ENCODE measurements at places on chromosomes 16 and 17.

GRCh38 chr17:58783380-58783779 is 27.7 kb downstream of the PPM1E start:
- no peak for DNase-seq

GRCh38 chr17:58388302-58389190 is 28.8 kb downstream of the RNF43 start:
- no peak for DNase-seq

GRCh38 chr17:75511610-75512575 is 3.4 kb downstream of the CASKIN2 start:
- DNase-seq = no peak

GRCh38 chr17:55641676-55642081 is 81.0 kb downstream of the TMEM100 start:
- no peak for DNase-seq

- DNase-seq = no peak
These were observed 66.6 kb downstream of the CNTNAP4 start for GRCh38 chr16:76343769-76344168.

GRCh38 chr16:26524846-26525245 is 541.9 kb upstream of the C16orf82 start:
- no peak for DNase-seq

DNA sequence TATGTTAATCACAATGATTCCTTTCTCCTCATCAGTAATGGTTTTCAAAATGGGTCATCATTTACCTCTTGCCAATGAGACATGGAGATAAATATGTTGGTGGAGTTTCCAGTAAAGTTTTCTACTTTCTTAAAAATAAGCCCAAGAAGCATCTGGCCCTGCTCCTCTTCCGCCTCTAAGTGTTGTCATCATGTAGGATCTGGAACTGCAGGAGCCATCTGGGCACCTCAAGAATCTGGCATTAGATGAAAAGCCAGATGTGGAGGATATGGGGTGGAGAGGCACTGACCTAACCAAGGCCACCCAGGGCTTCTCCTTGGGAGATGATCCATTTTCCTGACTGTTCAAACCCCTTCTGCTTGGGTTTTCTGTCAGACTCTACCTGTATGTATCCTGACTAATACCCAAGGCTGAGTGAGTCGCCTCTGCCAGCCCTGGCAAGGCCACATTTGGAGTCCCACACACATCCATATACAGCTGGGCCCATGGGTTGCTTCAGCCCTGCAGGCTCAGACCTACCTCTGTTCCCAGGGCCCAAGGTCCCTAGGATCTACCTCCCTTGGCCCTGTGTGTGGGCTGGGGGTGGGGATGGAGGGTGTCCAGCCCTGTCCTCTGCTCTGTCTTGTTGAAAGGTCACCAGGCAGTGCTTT is 24.6 kb downstream of the CCDC182 start:
- no peak for DNase-seq

DNA sequence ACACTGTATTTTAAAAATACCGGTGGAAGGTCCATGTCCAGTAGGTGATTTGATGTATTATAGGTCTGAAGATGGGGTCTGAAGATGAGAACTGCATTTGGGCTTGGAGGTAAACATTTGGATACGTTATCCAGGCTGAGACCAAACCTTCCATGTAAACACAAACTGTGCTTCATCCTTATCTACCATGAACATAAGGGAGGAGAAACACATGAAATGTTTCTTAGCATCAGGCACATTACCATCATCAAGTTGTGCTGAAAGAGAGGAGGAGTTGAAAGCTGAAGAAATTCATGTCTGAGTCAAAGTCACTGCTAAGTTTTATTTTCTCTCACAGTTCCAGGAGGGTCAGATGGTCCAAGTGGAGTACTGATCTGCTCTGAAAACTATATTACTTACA is 11.4 kb downstream of the SF3B3 start:
- no peak for DNase-seq

GRCh38 chr16:87580855-87581261 is 21.4 kb upstream of the JPH3 start:
- DNase-seq = no peak

DNA sequence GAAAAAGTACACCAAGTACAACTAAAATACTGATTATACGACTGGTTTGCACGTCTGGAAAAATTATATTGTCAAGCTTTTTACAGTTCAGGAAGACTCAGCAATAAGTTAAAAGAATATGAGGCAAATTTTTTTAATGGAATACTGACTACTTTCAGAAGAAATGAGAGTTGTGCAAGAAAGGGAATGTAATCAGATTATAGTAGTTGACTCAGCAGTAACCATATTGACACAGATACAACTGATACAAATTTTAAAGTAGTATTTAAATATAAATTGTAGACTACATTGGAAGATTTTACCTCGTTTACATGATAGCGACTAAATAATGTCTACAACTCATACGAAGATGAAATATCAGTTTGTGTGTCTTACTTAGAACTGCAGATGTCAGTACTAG is 16.7 kb downstream of the ASGR2 start:
- DNase-seq = no peak

DNA sequence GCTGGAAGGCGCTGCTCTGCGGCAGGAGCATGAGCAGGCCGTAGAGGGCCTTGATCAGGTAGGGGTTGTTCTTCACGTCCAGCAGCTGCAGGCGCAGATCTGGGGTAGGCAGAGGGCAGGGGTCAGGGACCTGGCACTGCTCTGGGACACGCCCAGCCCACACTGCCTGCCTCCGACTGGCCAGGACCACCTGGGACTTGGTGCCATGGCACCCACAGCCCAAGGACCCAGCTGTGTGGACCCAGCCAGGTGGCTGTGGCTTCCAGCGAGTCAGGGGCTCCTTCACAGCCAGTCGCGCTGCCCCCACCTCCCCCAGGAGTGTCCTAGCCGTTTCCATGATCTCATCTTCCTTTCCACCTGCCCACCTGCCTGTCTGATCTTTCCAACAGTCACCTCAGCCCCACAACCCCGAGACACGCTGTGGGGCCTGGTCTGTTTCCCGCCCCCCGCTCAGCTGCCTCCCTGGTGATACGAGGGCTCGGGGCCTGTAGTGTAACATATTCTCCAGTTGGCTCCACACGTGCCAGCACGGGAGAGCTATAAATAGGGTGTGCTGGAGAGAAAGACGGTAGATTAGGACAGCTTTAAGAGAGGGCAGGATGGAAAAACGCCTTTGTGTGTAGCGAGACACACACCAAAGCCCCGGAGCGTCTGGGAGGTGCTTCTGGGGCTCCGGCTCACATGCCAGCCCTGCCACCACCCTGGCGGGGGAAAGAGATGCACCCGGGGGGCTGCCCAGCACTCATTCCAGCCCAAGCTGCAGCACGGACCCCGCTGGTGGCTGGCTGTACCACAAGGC is 7.2 kb upstream of the MTSS2 start:
- DNase-seq = no peak

DNA sequence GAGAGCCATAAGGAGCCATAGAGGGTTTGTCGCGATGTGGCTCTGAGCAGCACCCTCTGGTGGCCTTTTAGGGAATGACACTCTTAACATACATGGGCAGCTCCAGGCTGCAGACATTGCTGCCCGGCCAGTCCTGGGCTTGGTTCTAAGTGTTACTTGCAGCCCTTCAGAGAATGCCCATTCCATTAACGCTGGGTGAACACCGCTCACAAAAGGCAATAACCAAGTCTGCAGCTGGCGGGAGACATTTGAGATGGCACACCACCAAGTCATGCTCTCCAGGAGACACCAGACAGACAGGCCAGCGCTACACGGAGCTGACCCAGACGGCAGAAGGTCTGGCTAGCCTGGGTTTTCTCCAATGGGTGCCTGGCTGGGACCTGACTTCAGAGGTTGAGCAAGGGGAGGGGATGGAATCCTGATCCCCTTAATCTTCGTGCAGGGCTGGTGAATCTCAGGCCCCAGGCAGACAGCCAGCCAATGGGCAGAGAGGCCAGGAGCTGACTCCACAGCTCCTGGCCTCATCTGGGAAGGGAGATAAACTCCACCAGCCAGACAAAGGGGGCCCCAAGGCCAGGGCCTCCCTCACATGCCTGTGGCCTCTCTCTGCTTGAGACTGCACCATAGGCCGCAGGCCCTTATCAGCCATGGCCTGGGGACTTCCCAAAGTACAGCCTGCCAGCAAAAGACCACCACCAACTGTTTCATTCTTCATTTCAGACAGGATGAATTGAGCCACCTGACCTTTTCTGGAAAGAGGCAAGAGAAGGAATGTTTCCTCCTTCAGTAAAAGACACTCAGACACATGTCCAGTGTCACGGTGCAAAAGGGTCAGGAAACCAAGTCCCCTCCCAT is 58.8 kb downstream of the ZDHHC7 start:
- peak; percentile 39 for DNase-seq

GRCh38 chr17:44595216-44595775 is 38.0 kb downstream of the FZD2 start:
- DNase-seq = no peak

GRCh38 chr16:51150165-51150887 is 744 bp downstream of the SALL1 start:
- DNase-seq = no peak

- no peak for DNase-seq
These were observed 8.6 kb downstream of the CX3CL1 start for GRCh38 chr16:57380671-57381462.

DNA sequence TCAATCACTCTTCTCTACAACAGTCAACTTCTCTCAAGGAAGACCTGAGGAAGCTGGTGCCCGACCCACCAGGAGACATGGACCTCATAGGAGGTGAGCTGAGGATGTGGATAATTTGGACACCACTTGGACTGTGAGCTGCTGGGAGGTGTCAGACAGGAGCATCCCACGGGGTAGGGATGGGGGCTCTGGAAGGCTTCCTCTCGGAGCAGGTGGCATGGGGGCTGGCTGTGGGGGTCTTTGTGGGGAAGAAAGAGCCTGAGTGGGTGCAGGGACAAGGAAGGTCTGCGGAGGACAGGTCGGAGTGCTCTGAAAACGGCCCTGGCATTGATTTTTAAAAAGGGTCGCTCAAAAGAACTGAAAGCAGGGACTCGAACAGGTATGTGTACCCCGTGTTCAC is 64.0 kb downstream of the TBC1D16 start:
- no peak for DNase-seq

- no peak for DNase-seq
These were observed 108.9 kb downstream of the ENGASE start for GRCh38 chr17:79183293-79184158.

GRCh38 chr17:41772218-41772585 is 14.3 kb downstream of the JUP start:
- DNase-seq = no peak

DNA sequence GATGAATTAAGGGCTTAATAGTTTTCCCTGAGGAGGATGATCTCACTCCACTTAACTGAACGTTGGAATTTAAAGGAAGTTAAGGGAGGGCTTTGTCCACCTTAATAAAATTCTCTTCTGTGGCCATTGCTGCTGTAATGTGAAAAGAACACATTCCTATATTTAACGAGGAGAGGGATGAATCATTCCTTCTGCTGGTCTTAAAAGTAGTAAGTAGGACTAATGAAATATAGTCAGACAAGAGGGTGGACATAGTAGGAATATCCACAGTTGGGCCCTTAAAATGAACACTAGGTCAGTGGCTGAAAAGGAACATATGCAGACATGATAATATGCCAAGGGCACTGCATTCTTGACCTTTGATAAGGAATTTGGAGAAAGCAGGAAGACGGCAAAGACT is 405.6 kb downstream of the PMP22 start:
- DNase-seq = no peak

DNA sequence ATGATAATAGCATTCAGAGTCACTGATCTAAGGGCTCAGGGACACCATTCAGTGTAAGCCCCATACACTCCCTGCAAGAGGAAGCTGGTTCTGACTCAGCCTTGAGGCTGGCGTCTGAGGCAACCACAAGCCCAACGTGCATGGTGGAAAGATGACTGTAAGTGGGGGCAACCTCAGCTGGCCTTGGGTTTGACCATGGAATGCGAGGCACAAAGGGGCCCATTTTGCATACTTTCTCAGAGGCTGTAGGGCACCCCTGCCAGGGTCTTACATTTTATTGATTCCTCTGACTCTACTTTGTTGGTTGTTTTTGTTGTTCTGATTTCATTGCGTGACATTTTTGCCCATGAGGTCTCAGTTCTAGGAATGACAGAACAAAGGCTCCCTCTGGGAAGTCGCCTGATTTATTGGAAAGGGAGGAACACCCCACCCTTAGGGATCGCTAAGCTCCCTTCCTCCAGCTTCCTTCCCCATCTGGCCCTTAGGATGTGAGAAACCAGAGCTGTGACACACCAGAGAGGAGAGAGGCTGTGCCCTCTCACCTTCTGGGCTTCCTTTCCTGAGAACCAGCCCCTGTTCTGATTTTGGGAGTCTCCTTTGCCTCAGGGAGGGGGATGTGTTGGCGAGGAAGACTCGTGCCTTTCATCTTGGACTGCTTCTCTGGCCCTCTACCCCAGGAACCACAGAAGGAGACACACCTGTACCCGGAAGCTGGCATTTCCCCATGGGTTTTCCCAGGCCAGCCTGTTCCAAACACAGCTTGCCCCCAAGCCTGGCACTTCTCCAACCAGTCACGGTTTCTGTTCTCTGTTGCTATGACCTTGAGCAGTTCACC is 5.6 kb upstream of the CIITA start:
- DNase-seq = no peak

GRCh38 chr16:73032541-73033270 is 15.2 kb downstream of the ZFHX3 start:
- no peak for DNase-seq

DNA sequence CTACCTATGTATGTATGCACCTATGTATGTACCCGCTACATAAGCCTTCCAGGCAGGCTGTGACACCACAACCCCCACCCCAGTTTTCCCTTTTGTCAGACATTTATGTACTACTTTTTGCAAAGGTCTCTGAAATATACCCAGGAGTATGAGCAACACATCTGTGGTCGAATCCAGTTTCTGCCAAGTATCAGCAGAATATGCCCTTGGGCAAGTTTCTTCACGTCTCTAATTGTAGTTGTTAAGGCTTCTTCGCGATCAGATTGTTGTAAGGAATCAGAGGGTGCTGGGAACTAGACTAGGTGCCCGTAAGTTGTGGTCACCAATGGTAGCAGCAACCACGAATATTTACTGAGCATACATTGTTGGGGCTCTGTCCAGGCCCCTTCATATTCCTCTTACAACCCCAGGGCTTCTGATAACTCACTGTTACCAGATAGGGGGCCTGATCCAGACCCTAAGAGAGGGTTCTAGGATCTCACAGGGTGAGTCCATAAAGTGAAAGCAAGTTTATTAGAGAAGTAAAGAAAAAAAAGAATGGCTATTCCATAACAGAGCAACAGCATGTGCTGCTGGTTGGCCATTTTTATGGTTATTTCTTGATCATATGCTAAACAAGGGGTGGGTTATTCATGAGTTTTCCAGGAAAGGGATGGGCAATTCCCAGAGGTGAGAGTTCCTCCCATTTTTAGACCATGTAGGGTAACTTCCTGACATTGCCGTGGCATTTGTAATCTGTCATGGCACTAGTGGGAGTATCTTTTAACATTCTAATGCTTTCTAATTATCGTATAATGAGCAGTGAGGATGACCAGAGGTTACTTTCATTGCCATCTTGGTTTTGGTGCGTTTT is 16.6 kb downstream of the NUDT7 start:
- DNase-seq = no peak

GRCh38 chr16:13970708-13971422 is 50.9 kb downstream of the ERCC4 start:
- no peak for DNase-seq

- no peak for DNase-seq
These were observed 55.3 kb upstream of the ETV4 start for GRCh38 chr17:43601280-43602039.

GRCh38 chr16:19991614-19992013 is 82.1 kb downstream of the GPR139 start:
- DNase-seq = no peak

- no peak for DNase-seq
These were observed 381.5 kb downstream of the CPPED1 start for GRCh38 chr16:12422233-12422632.
